Head of caudate nucleus (tissue), 42 donors: ENCODE measurements at places on chromosomes 12 and 14.

GRCh38 chr12:92466391-92467305 lies 236.1 kb upstream of the PLEKHG7 start:
- DNase-seq, result no peak

DNA sequence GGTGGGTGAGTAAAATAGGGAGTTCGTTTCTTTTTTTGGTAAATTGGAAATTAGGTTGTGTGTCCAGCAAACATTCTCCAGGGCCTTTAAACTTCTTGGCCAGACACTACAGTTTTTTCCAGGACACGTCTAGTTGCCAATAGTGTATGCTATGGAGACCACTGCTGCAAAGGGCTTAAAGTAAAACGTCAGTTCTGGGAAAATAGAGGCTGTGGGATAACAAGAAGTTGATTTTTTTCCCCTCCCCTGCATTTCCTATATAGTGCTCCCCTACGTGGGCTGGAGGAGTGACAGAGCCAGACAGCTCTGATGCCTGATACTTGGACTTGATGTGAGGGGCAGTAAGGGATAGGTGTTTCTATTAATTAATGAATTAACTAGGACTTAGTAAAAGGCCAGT lies 2.4 kb downstream of the ACVR1B start:
- DNase-seq, result no peak

- no peak for DNase-seq
Observed at GRCh38 chr14:94356379-94357056, 31.9 kb downstream of the SERPINA1 start.

GRCh38 chr14:69615496-69616407 lies 4.4 kb downstream of the SUSD6 start:
- DNase-seq, result no peak

DNA sequence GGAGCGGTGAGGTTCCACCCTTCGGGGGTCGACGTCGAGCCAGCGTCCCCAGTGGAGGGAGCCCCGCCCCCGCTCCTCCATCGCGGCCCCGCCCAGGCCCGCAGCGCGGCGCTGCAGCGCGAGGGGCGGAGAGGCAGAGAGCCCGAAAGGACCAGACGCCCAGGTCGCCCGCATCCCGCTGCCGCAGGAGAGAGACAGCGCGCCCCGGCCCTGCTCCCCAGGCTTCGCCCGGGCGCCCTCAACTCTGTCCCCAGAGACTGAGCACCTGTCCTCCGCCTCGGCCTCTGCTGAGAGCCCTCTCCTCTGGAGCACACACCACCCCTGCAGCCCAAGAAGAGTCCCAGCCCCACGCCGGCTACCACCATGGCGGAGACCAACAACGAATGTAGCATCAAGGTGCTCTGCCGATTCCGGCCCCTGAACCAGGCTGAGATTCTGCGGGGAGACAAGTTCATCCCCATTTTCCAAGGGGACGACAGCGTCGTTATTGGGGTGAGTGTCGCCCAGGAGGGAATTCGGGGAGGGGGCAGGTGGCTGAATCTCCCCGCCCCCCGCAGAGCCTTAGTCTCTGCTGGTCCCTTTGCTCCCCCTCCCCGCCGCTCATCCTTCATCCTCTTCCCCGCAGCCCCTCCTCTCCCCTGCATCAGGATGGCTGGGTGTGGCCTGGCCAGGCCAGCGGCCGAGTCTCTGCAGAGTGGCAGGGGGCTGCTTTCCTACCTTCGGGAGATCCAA lies at the start of gene KIF5A:
TSS of gene KIF5A (plus strand) at position 136 of the 732 bp plus-strand sequence. CDS start at position 364, 228 bp downstream.
- peak; percentile 80 for DNase-seq

DNA sequence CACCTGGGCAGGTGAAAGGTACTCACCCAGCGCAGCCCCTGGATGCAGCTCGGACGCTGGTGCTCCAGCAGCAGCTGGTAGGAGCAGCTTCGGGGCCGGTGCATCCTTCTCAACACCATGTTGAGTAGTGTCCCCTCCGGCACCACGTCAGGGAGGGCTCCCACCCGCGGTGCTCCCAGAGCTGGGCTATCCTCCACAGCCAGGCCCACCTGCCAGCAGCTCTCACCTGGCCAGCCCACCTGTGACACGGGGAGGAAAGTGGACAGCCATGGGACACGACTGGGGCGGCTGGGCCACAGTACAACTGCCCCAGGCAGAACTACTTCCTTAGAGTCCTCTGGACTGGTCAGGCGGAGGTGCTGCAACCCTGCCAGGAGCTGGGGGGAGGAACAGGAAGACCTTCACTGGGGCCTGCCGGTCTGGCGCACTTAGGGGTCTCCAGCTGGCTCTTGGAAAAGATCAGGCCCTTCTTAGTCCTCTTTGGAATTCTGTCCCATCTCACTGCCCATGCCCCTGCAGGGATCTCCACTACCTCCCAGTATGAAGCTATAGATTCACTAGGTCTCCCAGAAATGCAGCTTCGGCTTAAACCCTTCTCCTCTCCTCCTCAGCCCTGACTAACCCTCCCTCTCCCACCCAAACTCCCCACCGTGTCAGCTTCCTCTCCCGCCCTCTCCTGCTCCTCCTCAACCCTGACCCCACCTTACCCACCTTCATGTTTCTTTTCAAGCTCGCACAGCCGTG lies 668 bp downstream of the RAPGEF3 start:
- DNase-seq, result no peak

DNA sequence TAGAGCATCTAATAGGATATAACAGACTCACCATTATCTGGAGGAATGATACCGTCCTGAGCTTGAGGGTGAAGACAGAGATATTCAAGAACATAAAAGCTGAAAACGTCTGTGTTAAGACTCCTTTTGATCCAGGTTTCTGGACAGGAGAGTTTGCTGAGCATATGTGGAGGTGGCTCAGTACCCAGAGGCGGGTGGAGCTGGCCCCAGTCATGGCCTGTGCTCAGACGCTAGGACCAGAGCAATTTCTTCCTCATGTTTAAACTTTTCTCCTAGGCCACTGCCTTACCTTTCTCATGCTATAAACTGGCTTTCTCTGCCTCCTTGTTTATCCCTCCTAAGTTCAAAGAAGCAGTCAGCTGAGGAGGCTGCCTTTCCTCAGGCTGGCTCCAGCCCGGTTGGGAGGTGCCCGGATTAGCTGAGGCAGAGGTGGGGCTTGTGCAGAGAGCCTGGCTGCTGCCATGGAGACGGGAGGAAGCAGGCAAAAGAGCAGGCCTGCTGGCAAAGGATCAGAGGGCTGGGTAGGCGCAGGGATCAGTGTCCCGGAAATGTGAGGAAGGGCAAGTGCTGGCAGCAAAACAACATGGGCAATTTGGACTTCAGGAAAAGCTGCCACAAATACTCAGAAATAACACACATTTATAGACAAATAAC lies 13.7 kb downstream of the COA8 start:
- DNase-seq, result peak; percentile 88

- peak; percentile 28 for DNase-seq
Observed at GRCh38 chr12:127811988-127812387, 455.0 kb upstream of the TMEM132C start.

DNA sequence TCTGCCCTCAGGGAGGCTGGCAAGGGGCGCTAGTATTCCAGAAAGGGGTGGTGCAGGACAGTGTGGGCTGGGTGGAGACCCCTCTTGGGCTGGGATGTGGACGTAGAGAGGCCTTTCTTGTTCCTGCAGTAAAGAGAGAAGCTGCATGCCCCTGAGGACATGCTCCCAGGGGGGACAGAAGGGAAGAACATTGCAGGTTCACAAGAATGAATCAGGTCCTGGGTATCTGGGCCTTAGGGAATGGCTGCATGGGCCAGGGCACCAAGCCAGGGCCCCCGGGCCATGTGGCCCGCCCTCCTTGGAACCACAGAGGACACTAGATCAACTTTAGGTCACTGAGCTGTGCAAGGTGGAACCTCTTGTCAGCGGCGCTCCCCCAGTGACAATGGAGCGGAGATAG lies 51.8 kb downstream of the ZNF664 start:
- DNase-seq, result no peak

GRCh38 chr12:108349278-108349688 lies 10.2 kb upstream of the CMKLR1 start:
- peak; percentile 49 for DNase-seq
